ENCODE measurements at places on chromosomes 11 and 22.

- DNase-seq: no peak
Measured at GRCh38 chr11:61787928-61788491, 4.4 kb downstream of the TMEM258 start.

DNA sequence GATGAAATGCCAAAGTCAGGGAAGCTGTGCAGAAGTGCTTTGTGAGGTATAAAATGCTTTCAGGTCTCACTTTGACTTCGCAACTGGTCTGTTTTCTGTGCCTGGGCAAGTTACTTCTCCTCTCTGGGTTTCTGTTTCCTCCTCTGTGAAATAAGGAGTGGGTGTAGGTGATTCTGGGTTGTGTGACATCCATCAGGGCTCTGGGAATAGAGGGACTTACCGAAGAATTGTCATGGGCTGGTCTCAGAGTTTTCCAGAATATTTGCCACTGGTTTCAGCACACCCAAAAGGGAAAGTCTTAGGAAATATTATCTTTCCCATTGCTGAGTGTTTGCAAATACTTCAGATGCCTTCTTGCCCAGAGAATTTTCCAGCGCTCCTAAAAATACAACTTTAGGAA lies 118.4 kb downstream of the KIAA1671 start:
- DNase-seq: no peak

DNA sequence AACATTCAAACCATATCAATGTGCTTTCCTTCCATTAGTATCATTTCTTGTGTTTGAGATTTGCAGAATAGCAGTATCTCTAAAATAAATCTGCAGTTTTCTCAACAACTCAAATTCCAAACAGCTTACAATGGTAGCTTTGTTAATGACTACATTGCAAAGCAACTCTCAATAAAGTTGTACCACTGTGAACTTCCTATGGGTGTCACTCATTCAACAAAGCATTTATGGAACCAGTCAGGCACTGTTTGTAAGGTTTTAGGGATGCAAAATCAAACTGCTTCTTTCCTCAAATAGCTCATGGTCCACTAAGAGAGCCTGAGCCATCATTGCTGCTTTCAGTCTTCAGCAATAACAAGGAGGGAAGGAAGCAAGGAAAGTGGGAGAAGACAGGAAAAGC lies 91.0 kb downstream of the CCDC83 start:
- no peak for DNase-seq

GRCh38 chr11:115643549-115644270 lies 139.5 kb upstream of the CADM1 start:
- no peak for DNase-seq

GRCh38 chr11:114154271-114155047 lies 94.9 kb downstream of the ZBTB16 start:
- no peak for DNase-seq

GRCh38 chr11:5620651-5621521 lies 3.9 kb upstream of the TRIM34 start:
- DNase-seq: peak; percentile 76

DNA sequence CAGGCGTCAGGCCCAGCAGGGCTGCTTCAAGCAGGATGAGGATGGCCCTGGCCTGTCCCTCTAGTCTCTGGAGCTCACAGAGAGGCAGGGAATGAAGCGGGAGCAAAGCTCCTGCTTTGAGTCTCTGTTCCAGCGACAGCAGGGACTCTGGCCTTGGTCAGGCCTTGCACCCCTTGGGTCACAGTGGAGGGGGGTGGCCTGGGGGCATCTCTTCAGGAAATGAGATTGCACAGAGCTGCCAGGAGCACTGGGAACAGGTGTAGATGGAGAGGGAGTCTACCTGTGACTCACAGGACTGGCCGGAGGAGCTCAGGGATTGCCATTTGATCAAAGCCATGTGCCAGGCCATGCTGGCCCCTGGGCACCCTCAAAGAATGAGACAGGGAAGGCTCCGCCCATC lies 1.6 kb downstream of the ANO1 start:
- DNase-seq: no peak

DNA sequence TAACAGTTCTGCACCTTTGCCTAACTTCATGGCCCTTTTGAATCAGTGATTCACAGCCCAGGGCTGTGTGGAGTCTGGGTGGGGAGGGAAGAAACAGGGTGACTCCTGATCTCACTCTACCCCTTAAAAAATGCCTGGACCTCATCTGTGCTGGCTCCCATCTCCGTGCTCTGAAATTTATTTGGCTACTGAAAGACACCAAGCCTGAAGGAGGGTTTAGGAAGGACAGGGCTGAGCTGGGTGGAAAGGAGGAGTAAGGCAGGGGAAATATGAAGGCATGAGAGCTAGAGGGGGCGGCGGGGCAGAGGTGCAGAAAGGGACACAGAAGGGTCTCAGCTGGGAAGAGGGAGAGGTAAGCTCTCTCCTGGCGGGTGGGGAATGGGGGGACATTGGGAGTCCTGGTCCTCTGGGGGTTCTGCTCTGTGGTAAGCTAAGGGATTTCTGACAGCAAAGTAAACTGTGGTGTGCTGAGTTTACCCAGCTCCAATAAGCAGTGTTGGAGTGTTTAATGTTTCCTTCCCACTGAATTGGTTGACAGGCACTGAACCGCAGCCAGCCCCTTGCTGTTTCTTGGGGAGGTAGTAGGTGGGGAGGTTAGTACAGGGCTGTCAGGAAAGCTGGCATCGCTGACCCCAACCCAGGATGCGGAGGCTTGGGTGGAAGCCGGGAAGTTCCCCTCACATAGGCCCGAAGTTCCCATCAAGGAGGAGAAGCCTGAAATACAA lies 71.1 kb downstream of the RPUSD4 start:
- DNase-seq: no peak

GRCh38 chr11:689625-690024 lies 5.4 kb downstream of the DEAF1 start:
- no peak for DNase-seq

DNA sequence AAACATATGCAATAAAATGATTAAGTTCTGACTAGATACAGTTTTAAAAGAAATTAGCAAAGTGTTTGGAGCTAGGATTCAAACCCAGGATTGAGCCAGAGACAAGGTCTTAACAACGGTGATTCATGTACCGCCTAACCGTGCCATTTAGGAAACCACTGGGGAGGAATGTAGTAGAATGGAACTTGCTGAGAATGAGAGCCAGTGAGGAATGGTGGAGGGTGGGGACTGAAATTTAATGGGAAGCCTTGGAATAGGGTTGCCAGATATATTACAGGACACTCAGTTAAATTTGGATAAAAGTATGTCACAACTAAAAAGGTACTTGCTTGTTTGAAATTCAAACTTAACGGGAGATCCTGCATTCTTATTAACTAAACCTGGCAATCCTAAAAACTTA lies 30.4 kb upstream of the TMEM86A start:
- DNase-seq: no peak

GRCh38 chr22:39414377-39414776 lies 14.8 kb downstream of the TAB1 start:
- DNase-seq: no peak

DNA sequence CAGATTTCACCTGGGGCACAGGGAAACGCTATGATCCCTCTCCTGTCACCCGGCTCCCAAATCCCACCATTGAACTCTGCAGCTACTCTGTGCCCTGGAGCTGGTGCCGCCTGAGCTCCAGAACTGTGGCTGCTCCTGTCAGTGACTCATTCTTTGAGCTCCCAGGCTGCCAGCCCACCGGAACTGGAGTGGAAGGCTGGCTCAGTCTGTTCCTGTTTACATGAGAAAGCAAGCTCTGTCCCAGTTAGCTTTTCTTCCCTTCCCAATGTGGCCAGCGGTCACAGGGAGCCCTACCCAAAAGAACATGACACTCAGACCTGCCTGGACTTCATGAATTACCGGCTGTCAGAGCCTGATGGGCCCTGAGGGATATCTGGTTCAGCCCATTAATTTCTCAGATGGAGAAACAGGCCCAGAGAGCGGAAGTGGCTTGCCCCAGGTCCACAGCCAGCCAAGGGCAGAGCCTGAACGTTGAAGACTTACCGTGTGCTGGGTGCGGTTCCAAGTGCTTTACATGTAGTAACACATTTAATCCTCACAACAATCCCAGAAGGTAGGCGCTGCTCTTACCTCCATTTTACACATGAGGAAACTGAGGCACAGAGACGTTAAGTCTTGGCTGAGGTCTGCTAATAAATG lies 23.8 kb upstream of the IGSF22 start:
- DNase-seq: no peak

DNA sequence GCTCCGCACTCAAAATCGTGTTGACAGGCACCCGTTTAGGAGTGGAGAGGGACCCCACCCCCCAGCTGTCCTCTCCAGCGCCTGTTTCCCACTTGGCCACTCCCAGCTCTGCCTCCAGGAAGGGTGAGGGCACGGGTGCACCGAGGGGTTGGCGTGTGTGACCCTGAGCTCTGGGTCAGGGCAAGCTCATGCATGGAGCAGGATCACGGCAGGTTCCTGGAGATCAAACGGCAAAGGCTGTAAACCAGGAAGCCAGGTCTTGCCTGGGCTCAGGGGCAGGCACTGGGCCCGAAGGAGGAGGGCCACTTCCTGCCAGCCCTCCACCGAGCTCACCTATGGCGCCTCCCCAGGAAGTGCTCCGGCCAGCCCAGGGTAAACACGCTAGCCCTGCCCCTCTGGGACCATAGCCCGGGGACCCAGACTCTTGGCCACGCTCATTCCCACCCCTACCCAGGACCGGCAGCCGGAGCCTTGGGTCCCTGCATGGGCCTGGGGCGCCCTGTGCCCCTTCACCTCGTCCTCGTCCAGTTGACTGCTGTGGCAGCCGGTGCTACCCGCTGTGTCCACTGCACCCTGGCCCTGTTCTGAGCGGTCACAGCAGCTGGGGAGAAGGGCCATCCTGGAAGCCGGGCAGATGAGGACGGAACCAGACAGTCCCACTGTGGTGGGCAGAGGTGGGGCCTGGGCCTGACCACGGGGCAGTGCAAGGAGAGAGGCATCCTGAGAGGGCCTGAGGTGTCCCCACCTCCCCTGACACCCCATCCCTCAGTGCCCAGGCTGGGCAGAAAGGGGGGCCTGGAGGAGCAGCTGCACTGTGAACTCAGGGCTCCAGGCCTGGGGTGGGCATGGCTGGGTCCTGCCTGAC lies 1.0 kb upstream of the EPS8L2 start:
- no peak for DNase-seq

DNA sequence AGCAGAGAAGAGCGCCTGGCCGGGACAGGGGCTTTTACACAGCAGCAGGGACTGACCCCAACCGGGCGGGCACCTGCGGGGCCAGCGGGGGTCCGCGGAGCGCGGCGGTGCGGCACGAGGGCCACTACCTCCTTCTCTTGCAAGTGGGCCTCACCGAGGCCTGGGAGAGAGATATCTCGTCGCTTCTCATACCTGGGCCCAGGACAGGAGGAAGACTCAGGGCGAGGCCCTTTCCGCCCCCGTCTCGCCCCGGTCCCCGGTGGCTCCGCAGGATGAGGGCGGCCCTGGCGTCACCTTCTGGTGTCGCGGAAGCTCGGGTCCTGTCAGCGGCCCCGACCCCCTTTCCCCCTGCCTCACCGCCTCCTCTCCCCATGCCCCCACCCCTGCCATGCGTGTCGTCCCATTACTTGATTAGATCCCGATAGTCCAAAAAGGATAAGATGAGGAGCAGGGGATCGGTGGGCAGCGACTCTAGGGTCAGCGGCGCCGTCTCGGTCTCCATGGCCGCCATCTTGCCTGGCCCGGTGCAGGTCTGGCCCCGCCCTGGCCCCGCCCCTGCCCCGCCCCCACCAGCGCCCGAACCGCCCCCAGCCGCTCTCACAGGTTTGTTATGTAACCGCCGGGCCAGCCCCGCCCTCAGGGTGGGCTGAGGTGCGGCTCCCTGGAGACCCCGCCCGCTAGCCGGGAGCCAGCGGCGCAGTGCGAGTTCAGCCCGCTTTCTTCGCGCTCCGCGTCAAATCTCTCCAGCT lies at the start of gene FBXO3:
Gene FBXO3 (minus strand): TSS at position 534 of the 749 bp plus-strand sequence. CDS start 23 bp downstream, at position 511.
- no peak for DNase-seq

GRCh38 chr11:118018401-118018800 lies 32.2 kb downstream of the IL10RA start:
- no peak for DNase-seq

DNA sequence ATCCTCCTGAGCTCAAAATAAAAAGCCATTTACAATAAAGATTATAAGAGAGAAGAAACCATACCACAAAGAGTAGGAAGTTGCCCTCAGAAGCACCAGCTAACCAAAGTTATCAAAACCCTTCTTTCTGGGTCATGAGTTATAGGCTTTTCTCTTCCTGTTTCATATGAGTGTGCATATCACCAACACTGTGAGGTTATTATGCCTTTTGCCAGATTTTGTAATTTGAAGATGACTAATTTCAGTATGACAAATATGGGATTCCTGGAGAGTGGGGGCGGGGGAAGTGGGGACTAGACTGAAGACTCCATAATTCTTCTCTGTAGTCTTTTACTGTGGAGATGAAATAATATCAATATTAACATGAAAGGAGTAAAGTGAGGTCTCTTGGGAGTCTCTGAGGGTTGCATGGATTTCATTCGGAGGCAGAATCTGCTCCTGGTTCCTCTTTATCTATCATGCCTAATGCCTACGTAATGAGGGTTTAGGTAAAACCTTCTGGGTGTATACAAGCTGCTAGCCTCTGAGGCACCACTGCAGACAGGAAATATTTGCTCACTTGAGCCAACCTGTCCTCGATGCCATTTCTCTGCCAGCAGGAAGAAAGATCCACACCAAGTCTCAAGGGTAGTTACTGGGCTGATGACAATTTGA lies 2.1 kb downstream of the LPXN start:
- DNase-seq: peak; percentile 22

DNA sequence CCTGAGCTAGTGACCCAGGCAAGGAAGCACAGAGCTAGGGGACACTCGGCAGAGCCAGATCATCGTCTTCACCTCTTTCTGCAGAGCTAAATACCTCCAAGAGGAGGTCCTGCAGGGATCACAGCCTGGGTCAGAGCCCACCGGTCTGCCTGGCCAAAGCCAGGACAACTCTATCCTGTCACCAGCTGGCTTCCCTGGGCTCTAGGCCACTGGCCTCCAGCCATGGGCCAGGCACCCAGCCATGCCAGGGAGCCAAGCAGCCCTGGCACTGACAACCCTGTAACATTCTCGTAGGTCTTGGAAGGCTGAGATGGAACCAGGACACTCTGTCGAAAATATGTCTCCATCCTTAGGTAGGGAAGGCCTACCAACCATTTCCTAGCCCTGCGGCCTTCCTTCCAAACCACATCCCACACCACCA lies 270.1 kb downstream of the BUD13 start:
- no peak for DNase-seq

GRCh38 chr22:42171946-42172719 lies 41.5 kb upstream of the CYP2D6 start:
- no peak for DNase-seq

GRCh38 chr22:30627471-30627870 lies 8.1 kb upstream of the SLC35E4 start:
- no peak for DNase-seq

DNA sequence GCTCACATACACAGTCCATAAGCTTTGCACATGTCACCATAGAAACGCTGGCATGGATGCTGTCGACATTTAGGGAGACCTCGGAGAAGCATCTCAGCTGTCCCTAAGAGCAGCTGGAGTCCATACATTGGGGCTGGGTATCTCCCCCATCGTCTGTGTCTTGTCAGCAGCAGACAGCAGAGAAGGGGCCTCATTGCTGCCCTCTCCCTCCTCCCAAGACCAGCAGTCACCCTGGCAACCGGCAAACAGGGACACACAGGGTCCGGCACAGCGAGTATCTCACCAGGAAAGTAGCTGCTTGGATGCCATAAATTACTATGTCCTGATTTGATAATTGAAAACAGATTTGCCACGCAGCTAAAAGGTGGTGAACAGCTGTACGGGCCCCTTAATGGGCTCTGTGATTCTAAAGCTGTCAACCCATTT lies 84.4 kb downstream of the CD44 start:
- DNase-seq: no peak

GRCh38 chr11:58907780-58908179 lies 31.5 kb upstream of the GLYATL1 start:
- no peak for DNase-seq

Measured in Panc1 (cell line).